ENCODE measurements at places on chromosomes 11 and 22. TPM values are rescaled to one million over a fixed set of nuclear protein-coding genes. Genes with fewer than 3 reads are reported as not detected.

- DNase-seq: no peak
Observed at GRCh38 chr11:28058333-28058732, 49.6 kb downstream of the KIF18A start.

DNA sequence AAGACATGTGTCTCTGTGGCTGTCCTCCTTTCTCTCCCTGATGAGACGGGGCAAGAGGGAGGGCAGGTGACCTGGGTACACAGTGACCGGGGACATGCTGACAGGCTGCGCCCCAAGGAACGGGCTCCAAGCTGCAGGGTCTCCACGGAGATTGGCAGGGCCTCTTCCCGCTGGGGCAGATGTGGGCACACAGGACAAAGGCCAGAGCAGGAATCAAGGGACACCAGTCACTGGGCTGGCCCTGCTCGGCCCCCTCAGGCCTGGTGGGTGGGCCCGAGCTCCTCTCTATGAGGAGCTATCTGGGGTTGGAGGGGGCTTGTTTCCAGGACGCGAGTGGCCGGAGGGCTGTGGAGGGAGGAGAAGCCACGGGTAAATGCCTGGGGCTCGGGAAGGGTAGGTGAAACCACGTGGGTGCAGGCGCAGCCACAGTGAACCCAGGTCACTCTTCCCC, 11.2 kb downstream of the PNPLA5 start:
- no peak for DNase-seq

DNA sequence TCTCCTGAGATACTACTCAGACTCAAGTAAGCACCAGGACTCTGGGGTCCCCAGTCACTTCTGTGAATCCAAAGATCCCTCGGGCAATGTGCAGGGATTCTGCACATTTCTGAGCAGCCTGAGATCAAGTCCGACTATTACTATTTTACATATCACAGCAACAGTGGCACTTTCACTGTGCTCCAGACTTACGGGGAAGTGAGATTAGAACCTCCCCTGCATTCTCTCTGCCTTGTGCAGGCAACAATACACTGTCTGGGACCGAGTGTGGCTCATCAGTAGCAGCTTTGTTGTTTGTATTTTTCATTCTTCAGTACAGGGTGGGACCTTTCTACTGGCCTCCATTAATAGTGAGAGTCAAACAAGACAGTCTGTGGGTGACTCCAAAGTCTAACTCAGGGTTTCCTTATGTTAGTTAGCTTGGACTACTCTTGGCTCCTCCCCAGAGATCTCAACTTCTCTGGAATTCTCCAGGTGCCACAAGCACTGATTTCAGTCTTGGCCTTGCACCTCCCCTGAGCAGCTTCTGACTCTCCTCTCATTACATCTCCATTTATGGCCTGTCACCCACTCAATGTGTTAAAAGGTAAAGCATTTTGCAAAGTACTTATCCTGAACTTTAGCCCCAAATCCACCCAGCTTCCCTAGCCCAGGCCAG, 76.2 kb upstream of the TOP3B start:
- DNase-seq: peak; percentile 72

DNA sequence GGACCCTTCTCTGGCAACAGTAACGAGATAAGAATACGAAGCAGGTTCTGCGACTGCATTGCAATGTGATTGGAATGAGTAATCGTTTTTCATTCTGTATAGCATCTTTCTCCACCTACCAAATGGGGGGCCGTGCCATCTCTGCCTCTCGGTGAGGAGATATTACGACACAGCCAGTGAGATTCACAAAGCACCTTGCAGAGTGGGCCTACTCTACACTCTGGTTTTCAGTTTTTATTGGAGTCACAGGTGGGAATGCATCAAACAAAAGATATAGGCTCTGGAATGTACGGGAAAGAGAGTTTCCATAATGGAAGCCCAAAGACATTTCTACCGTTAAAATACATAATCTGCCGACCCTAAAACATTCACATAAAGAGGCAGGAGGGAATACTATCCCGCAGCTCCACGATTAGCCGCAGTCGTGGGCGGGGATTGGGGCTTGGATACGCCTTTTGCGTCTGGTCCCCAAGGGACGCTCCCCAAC, 423 bp upstream of the RTN3 start:
- no peak for DNase-seq

DNA sequence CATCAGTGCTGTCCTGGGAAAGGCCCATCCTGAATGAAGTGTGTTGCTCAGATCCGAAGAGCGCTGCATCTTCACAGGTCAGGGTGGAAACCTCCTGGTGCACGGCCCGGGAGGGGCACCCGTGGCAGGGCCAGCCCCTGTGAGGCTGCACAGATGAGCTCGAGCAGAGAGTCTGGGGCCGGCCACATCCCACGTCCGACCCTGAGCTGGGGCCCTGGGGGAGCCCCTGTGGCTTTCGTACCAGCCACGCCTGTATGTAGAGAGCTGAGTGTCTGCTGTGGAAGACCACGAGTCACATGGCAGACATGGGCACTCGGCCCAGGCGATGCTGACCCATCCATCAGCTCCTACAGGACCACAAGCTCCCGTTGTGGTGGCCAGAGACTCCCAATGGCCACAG, 24.9 kb upstream of the SEPTIN5 start:
- no peak for DNase-seq

GRCh38 chr11:72789493-72790131, 4.2 kb downstream of the STARD10 start:
- no peak for DNase-seq

DNA sequence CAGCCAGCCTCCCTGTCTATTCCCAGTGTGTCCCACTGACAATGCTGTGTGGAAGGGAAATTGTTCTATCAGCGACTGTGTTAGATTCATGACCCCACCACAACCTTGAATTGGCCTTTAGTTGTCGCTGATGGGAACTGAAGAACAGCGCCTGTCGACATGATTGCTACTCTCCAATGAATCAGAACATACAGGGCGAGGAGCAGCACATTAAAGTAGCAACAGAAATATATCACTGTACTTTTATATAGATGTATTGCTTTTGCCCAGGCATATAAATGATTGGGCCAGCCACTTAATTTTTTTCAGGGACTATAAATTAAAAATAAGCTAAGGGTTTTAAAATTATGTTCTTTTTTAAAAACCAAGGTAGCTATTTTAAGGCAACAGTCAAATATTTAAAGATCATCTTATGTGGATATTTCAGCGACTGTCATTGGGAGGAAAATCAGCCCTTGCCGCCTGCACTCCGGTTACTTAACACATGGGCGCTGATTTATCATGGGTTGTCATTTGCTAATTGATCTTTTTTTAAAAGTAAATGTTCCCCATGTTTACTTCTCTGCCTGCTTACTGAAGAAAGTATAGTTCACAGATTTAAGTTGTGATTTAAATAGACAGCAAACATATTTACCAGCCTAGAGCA, 42.1 kb downstream of the ARL14EP start:
- no peak for DNase-seq

- DNase-seq: no peak
Observed at GRCh38 chr11:19680829-19681368, 31.7 kb upstream of the NAV2 start.

DNA sequence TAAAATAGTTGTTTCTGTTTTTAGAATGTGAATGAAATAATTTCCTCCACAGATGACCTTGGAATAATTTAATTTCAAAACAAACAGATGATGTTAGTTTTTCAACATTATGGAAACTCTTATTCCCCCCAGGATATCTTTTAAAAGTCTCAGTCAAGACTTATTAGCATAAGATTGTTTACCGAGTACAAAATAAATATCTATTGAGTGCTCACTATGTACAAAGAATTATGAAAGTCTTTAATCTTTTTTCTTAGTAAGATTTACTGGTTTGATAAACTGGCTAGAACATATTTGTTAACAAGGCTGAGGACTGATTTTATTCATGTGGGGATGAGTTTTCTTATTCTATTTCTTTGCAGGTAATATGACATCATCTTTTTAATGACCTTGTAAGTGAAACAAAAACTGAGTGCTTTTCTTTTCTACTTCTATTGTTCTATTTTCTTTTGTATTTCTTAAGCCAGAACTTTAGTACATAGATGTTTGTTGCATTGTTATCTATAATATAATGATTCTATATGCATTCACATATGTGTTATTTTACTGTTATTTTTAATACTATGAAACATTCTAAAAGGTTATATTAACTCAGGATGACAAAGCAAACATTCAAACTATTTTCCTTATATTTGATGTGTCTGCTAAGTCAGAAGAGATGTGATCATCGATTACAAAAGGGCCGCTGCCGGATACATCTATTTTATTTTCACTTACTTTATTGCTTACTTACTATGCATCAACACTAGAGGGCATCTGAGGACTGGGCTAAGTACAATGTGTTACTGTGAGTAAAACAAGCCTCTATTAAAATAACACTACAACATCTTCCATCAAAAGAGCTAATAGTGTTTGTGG, 111.0 kb upstream of the ARHGAP42 start:
- peak; percentile 44 for DNase-seq

DNA sequence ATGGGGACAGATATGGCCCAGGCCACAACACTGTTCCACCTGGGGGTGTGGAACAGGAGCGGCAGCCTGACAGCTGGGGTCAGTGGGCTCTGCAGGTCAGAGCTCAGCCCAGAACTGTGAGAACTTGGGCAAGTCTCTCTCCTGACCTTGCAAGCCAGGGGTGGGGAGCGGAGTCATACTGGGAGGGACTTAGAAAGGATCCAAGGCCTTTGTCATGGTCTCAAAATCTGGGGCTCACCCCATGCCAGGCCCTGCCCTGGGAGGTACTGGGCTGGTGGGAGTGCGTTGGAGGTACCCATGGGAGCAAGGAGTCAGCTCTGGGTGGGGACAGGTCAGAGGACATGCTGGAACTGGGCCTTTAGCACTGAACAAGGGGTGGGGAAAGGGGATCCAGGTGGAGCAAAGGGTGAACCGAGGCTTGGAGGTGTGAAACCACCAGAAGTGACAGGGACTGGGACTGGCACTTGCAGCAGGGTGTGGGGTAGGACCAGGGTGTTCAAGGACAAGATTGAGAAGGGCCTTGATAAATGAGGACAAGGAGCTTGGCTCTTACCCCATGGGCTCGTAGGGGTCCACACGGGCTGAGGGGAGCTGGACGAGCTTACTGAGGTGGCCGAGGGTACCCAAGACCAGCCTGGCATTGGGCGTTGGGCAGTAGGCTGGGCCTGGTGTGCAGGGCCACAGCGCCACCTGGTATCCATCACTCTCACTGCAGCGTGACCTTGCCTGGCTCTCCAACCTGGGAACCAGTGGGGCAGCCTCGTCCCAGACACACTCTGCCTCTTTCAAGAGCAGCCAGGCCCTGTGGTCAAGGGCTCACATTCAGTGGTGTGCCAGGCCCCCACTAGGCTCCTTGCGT, 7.4 kb upstream of the PMM1 start:
- DNase-seq: peak; percentile 45

DNA sequence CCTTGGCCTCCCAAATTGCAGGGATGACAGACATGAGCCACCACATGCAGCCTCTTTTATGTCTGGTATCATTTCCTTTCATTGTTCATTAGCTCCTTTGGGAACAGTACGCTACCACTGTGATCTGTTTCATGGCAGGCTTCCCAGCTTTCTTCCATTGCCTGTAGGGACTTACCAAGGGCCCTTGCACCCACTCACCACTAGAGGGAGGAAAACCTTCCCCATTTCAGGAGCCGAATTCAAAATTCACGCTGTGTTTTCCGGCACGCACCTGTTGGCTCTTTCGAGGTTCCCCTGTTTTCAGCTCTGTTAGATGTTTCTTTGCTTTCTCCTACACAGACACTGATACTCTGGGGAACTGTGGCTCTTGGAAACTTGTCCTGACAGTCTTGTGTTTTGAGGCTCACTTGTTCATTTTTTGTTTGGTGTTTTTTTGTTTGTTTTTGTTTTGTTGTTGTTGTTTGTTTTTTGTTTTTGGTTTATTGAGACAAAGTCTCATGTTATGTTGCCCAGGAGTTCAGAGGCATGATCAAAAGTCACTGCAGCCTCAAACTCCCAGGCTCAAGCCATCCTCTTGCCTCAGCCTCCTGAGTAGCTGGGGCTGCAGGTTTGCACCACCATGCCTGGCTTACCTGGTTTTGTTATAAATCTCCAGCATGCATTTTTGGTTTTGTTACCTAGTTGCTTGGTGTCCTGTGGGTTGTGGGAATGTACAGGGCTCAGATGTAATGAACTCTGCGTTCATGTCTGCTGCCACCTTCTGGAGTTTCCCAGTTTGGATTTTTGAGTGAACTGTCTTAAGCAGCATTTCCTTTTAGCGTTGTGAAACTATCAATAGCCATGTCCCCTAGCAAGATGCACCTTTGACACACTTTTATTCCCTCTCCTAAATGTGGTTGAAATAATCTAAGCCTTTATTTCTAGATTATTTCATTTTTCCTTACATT, 2.3 kb downstream of the KRTAP5-11 start:
- DNase-seq: peak; percentile 61

Gene NPAT
- total RNA-seq: 26.9 TPM

Gene ZFTA
- 12.7 TPM for total RNA-seq

Gene ROBO4
- total RNA-seq: not detected

Measured in OCI-LY7 (cell line).